ENCODE measurements at places on chromosomes 3 and 15. TPM values are rescaled to one million over a fixed set of nuclear protein-coding genes. Genes with fewer than 3 reads are reported as not detected.

Gene FAM43A
- 617 TPM for total RNA-seq

Gene TRAT1
- not detected for total RNA-seq

Gene PLOD2
- 79.1 TPM for total RNA-seq

Gene FOXB1
- not detected for total RNA-seq

Gene GP5
- total RNA-seq: 0.29 TPM

Gene COL6A5
- total RNA-seq: 0.05 TPM

Gene HRH1
- 23.5 TPM for total RNA-seq

Gene ACAN
- 2.2 TPM for total RNA-seq

Gene C3orf85
- not detected for total RNA-seq

Gene GOLGA6A
- not detected for total RNA-seq

Gene PLCL2
- total RNA-seq: 13.1 TPM

Gene ERC2
- total RNA-seq: 0.19 TPM

Gene RBPMS2
- total RNA-seq: 2.5 TPM
